ENCODE measurements at places on chromosomes 7 and 10. TPM values are rescaled to one million over a fixed set of nuclear protein-coding genes. Genes with fewer than 3 reads are reported as not detected.

GRCh38 chr10:5817322-5818047 lies 4.3 kb upstream of the GDI2 start:
- peak; percentile 34 for DNase-seq

Gene SNCG
- not detected for total RNA-seq

Gene MGAM2
- total RNA-seq, result not detected

Gene MAPK8
- 111 TPM for total RNA-seq

DNA sequence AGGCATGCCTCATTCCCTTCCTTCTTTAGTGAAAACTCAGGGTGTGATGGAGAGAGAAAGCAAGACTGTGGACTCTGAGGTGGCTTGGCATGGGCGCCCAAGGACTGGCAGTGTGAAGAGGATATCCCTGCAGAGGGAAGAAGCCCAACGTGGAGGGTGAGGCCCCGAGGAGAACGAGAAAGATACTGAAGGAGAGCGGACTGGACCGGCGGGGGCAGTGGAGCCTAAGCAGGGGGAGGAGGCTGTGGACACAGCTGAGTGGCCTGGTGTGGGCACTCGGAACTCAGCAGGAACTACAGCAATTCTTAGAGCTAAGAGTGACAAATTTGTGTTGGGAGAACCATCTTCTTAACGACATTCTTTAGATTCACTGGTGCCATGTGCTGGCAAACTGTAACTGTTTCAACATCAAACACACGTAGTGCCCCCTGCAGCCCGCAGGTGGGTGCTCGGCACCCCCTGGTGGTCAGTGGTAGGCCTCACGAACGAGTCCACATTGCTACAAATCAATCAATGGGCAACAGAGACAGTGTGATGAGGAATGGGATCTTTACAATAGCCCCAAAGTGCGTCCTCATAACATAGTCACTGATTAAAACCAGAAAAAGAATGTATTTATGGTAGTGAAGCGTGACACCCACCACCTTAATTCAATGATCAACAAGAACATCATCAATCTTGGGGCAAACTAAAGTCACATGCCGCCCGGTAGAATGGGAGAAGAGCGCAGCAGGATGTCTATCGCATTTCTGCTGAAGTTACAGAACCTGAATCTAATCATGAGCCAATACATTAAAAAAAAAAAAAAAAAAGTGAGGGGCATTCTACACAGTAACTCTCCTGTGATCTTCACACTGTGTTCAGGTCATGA lies 2.0 kb upstream of the SFTPA1 start:
- peak; percentile 75 for DNase-seq

Gene ARMC3
- total RNA-seq, result not detected

DNA sequence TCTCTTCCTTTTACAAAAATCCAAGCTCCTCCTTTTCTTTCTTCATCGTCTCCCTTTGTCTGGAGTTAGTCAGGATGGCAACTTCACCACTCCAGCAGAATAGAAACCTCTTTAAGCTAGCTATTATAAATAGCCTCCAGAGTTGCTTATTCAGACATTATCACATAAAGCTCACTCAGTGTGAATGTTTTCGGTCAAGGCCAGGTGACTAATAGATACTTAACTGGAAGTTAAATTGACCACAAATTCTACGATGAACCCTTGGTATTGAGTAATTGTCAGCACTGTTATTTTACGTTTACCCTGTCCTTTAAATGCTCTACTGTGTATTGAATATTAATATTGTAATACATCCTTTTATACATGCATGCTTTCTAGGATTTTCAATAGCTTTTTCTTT lies 340.4 kb downstream of the OTUD1 start:
- DNase-seq, result no peak

- peak; percentile 34 for DNase-seq
Measured at GRCh38 chr10:130341356-130341755, 205.2 kb downstream of the GLRX3 start.

DNA sequence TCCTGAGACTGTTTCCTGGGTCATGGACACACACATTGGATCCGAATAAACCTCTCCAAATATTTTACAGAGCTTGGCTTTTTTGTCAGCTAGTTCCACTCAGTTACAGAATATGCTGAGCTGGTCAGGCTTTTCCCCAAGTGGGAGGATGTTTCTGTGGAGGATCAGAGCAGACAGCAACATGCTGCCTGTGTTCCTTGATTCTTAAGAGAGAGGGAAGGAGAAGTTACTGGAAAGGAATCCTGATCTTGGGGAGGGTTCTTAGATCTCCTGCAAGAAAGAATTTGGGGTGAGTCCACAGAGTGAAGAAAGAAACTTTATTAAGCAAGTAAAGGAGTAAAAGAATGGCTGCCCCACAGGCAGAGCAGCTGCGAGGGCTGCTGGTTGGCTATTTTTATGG lies 76.8 kb upstream of the RPA3 start:
- no peak for DNase-seq

- no peak for DNase-seq
Measured at GRCh38 chr10:7161484-7162250, 249.2 kb downstream of the SFMBT2 start.

DNA sequence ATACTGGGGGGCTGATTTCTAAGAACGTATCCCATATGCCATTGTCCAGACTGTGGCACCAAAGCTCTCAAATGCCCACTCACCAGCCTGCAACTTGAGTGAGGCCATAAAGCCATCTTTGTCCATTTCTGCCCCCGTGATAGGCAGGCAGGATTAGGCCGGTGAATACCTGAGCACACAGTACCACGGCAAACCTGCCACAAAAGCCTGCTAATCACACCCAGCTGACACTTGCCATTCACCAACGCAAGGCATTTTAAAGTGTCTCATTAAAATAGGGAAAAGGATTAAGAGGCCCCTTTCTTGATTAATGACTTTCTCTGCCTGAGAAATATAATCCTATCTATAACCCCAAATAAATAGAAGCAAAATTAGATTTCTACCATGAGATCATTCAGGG lies 111.4 kb upstream of the NANOS1 start:
- no peak for DNase-seq

DNA sequence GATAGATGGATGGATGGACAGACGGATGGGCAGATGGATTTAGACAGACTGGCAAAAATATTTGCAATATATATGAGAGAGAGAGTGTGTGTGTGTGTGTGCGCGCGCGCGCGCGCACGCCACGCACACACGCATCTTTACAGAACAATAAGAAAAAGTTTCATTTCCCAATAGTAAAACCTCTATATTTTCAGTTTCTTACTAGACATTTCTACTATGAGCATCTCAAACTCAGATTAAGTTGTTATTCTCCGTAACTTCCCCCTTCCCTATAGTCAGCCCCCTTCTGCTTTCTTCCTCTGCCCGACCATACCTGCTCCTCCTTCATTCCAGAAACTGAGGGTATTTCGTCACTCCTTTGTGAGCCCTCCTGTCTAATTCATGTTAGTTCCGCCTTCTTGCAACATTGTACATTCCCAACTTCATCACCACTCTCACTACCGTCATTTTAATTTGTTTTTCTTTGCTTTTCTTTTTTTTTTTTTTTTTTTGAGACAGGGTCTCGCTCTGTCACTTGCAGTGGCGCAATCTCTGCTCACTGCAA lies 154.4 kb upstream of the SH2B2 start:
- no peak for DNase-seq

Gene ANKRD1
- total RNA-seq, result not detected

- no peak for DNase-seq
Measured at GRCh38 chr10:22551681-22552365, 162.6 kb downstream of the PIP4K2A start.

Gene FGFBP3
- 1.5 TPM for total RNA-seq

DNA sequence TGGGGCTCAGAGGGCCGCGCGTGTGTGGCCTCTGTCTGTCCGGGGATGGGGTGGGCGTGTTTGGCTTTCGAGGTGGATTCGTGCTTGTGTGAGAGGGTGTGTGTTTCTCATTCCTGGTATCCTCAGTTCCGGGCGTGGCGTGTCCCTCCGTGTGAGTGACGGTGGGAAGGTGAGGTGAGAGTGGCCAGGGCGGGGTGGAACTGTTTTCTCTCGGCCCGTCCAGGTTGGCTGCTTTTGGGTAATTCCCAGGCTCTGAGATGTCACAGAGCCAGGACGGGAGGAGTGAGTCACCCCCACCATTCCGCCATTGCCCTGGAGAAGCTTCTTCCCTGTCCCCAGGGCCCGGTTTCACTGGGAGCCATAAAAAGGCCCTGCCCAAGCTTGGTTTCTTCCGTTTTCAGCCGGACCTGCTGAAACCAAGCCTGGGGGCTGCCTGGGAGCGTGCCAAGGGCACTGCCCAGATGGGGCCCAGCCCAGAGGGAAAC lies 21.3 kb upstream of the CLDN4 start:
- no peak for DNase-seq

Gene EBLN1
- not detected for total RNA-seq

GRCh38 chr7:100122568-100122967 lies 3.1 kb downstream of the CNPY4 start:
- no peak for DNase-seq

Gene COBL
- total RNA-seq, result not detected

- DNase-seq, result no peak
Measured at GRCh38 chr7:110090110-110090820, 1000.7 kb upstream of the LRRN3 start.

Gene LRIT1
- total RNA-seq, result not detected

Gene OR9A2
- total RNA-seq, result not detected

DNA sequence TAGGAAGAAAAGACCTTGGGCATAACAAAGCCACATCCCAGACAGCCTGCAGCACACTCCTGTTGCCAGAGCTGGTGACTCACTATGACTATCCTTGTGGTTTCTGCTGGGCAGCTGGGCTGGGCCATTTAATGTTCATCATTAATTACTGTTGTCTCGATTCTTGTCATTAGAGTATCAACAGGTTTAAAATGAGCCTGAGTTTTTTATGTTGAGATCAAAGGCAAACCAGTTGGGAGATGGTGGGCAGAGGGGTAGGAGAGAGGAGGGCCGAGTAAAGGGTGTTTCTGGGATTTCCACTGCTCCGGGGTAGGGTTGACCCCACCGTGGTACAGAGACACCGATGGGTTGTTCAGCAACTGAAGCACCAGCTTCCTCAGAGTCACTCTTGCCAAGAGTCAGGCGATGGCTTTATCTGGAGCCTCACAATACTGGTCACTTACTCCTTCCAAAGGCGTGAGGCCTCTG lies 128.7 kb upstream of the LYZL1 start:
- no peak for DNase-seq

DNA sequence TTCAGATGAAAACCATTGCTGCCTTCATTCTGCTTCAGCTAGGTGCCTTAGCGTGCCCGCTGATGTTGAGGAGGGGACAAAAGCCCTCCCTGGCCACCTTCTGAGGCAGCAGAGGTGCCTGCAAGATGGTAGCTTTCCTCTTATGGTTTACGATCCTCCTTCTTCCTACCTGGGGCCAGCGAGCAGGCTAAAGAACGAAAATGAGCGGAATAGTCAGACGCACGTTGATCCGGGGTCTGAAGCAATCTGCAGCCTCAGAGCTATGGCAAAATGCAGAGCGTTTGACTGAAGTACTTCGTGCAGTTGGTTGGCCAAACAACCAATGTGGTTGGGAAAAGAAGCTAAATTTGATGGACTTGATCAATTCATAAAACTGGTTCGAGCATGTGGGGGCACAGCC lies 95.5 kb downstream of the GATA3 start:
- no peak for DNase-seq

Gene TIMM23B
- 18.5 TPM for total RNA-seq

Gene CRYGN
- not detected for total RNA-seq

Data from activated CD8-positive, alpha-beta memory T cell treated with anti-CD3 and anti-CD28 coated beads, Interleukin-2, amount 10 ng/mL, durations not matched to agents 7 days and 5 days (primary cell).